ENCODE measurements at places on chromosomes 11 and 22. TPM values are rescaled to one million over a fixed set of nuclear protein-coding genes. Genes with fewer than 3 reads are reported as not detected.
A peak's percentile ranks its signal among the peaks of the same experiment; 100 is the strongest.

DNA sequence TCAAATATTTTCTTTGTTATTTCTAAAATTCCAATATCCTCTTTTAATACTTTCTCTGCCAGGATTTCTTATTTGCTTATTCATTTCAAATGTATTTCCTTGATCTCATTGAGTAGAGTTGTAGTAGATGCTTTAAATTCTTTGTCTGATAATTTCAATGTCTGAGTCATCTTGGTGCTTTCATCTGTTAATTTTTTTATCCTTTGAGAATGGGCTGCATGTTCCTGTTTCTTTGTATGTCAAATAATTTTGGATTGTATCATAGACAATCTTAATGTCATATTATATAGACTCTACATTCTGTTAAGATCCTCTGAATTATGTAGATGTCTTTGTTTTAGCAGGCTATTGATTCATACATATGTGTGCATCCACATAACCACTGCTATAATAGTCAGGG is 57.5 kb downstream of the MYEOV start:
- DNase-seq = no peak
- no peak overlapping the region for H3K27ac ChIP-seq
- H3K4me3 ChIP-seq = no peak overlapping the region
- no peaks in the 10 kb centered on the region for H3K4me1 ChIP-seq
- no peaks in the 10 kb centered on the region for H3K27me3 ChIP-seq

- H3K4me1 ChIP-seq = no peaks in the 10 kb centered on the region
- no peaks in the 10 kb centered on the region for H3K36me3 ChIP-seq
- no peak for DNase-seq
- no peaks in the 10 kb centered on the region for H3K27me3 ChIP-seq
These were observed 158.1 kb downstream of the GRIA4 start for GRCh38 chr11:105767931-105768330.

GRCh38 chr22:31915586-31915985 is 28.7 kb upstream of the YWHAH start:
- H3K36me3 ChIP-seq = no peaks in the 10 kb centered on the region
- no peaks in the 10 kb centered on the region for H3K4me1 ChIP-seq
- H3K27me3 ChIP-seq = no peaks in the 10 kb centered on the region
- no peak overlapping the region for H3K27ac ChIP-seq
- DNase-seq = peak; percentile 22

FBLN1 gene
- 41.6 TPM for total RNA-seq

LDHAL6A gene
- total RNA-seq = not detected

TMPRSS6 gene
- 0.10 TPM for total RNA-seq

IGF2 gene
- total RNA-seq = 9.2 TPM

RAG2 gene
- total RNA-seq = not detected

SAA4 gene
- 0.86 TPM for total RNA-seq

Data from colonic mucosa (tissue), 4 donors.